ENCODE measurements at places on chromosomes 4 and X.

- no peak for DNase-seq
Observed at GRCh38 chr4:144578681-144579080, 67.3 kb upstream of the HHIP start.

DNA sequence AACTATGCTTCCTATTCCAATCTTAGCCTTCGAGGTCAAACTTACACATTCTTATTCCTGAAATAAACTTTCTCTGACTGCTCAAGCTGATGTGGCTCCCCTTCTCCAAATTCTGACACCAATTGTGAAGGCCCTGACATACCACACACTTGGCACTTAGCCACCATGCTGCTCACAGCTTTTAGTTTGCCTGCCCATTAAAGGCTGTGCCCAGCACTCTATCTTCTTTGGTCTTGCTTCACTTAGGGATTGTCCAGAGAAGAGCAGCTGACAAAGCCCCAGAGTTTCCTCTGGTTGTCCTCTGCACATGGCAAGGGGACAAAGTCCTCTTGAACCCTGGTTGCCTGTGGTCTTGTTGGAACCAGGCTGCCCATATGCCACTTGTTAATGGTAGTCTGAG is 126.1 kb downstream of the ARHGEF9 start:
- DNase-seq = no peak

DNA sequence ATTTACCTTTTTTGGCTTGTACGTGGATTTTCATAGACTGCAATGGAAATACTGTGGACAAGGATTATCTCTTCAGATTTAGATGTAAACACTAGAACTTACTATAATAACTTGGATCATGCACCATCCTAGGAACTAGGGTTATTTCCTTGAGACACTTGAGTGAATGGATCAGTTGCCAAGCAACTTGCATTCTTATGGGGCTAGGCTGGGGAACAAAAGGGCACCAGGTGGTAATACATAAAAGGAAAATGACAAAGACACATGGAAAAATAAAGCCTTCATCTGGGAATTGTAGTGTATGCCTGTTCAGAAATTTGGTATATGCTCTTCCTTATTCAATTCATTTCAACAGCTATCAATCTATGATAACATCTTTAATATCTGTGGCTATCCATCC is 247.1 kb downstream of the SPRY1 start:
- no peak for DNase-seq

DNA sequence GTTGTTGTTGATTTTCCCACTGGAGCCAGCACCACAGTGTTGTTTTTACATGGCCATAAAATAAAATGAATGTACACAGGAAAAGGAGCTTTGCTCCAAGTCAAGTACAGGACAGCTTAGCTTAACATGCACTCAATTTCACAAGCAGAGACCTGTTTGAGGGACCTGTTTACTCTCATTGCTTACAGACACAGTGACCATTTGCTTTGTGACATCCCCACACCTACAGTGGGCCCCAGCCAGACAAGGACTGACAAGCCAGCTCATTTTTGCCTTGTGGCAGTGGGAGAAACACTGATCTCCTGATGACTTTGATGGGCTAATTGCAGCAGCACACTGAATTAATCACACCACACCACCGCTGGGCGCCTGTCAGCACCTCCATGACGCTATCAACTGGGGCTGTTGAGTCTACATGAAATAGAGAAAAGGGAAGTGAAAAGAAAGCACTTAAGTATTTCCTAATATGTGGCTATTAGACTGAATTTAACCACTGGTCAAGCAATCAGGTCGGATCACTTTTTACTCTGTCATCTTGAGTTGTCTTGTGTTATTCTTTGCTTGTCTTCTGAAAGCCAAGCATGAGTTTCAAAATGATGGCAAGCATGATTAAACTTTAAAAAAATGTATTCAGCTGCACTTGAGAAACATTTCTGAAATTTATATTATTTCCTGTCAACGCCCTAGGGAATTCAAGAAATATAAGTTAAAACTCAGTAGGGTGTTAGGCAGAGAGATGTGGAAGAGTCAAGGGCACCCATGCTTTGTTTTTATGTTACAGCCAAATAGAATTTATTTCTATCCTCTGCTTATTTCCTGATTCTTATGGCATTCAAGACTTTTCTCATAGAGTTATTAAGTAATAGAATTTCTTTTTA is 557.7 kb downstream of the RAB28 start:
- DNase-seq = no peak

DNA sequence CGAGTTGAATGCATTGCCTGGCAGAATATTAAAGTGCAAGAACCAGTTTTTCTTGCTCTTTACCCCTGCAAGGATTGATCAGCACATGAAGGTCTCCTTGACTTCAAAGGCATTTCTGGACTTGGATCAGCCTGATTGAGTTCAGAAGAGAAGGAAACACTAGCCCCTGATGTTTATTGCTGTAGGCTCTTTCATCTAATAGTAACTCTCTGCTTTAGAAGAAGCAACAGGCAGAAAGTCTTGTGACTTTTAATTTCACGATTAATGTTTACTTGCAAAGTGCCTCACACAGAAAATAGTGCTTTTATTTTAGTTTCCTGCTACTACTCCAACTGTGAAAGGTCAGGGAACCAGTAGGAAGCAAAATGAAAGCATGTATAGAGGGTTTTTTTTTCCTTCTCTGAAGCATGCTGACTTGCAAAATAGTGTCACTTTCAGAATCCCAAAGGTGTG is 69.1 kb downstream of the PCDH7 start:
- DNase-seq = no peak

GRCh38 chr4:143736861-143737260 is 36.4 kb upstream of the FREM3 start:
- DNase-seq = no peak

GRCh38 chr4:121686255-121686654 is 10.5 kb downstream of the ANXA5 start:
- DNase-seq = no peak

DNA sequence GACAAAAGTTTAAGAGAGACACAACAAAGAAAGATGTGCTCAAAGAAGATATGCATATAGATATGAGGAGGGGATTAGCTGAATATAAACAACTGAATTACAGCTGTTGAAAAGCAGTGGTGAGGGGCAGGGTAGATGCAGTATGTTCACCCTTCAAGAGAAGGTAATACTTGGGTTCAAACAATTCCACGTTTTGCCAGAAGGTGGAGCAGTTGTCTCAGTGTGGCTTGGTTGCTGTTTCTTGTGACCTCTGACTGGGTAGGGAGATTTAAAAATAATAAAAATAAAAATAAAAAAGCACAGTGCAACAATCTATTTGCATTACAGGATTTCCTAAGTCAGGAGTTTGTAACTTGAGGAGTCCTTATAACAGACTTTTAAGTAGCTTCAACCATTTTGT is 23.3 kb downstream of the PHOX2B start:
- DNase-seq = no peak

GRCh38 chr4:3753726-3754412 is 12.3 kb upstream of the ADRA2C start:
- no peak for DNase-seq
